ENCODE measurements at places on chromosomes 12 and 14. TPM values are rescaled to one million over a fixed set of nuclear protein-coding genes. Genes with fewer than 3 reads are reported as not detected.
A peak's percentile ranks its signal among the peaks of the same experiment; 100 is the strongest.

DNA sequence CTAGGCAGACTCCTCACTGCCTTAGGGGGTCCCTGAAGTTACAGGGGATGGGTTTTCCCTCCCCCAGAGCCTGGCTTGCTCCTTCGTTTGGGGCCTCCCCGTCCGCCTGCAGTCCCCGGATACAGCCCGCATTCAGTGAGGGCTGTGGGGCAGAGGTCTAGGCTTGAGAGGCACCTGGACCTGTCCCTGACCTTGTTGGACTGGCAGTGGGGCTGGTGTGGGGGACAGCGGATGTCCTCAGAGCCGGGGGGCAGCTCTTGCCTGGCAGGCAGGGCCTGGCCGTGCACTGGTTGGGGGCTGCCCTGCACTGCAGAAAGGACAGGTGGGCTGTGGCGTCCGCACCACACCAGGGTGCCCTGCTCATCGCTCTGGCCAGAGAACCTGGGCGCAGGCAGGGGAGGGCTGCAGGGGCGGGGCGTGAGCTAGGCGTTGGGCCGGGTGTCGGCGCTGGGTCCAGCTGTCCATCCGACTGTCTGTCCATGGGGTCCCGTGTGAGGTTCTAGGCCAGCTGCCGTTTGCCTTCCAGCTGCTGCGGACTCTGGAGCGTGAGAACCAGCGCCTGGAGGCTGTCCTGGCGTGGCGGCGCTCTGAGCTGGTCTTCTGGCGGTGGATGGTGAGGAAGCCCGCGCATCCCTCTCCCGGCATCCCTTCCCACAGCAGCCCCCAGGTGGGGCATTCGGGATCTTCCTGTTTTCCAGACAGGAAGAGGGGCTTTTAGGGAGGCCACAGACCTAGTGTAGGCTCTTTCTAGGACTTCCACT is 6.0 kb downstream of the TEDC1 start:
- H3K36me3 ChIP-seq = no peaks in the 10 kb centered on the region
- H3K4me1 ChIP-seq = no peaks in the 10 kb centered on the region
- DNase-seq = no peak
- no peaks in the 10 kb centered on the region for H3K27me3 ChIP-seq
- peak overlapping the region; percentile 84 for H3K27ac ChIP-seq
- H3K4me3 ChIP-seq = peak overlapping the region; percentile 64

- DNase-seq = no peak
- H3K27me3 ChIP-seq = peaks cover 14% of the 10 kb centered on the region
- H3K27ac ChIP-seq = no peak overlapping the region
- no peaks in the 10 kb centered on the region for H3K36me3 ChIP-seq
- H3K4me1 ChIP-seq = no peaks in the 10 kb centered on the region
Measured at GRCh38 chr14:33349871-33350270, 411.2 kb downstream of the NPAS3 start.

DNA sequence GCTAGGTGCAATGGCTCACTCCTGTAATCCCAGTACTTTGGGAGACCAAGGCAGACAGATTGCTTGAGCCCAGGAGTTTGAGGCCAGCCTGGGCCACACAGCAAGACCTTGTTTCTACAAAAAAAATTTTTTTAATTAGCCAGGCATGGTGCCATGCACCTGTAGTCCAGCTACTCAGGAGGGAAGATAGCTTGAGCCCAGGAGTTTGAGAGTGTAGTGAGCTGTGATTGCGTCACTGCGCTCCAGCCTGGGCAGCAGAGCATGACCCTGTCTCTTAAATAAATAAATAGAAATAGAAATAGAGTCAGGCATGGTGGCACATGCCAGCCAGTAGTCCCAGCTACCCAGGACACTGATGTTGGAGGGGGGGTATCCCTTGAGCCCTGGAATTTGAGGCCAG is 36.7 kb upstream of the CLIP1 start:
- no peak overlapping the region for H3K4me3 ChIP-seq
- H3K27ac ChIP-seq = no peak overlapping the region
- no peaks in the 10 kb centered on the region for H3K27me3 ChIP-seq
- no peaks in the 10 kb centered on the region for H3K36me3 ChIP-seq
- H3K4me1 ChIP-seq = peaks cover 5% of the 10 kb centered on the region
- DNase-seq = no peak

GRCh38 chr14:32572867-32573150 is 243.7 kb downstream of the AKAP6 start:
- peaks cover 3% of the 10 kb centered on the region for H3K4me1 ChIP-seq
- no peaks in the 10 kb centered on the region for H3K36me3 ChIP-seq
- no peak overlapping the region for H3K27ac ChIP-seq
- peaks cover 22% of the 10 kb centered on the region for H3K27me3 ChIP-seq
- H3K4me3 ChIP-seq = no peak overlapping the region

Gene MNAT1
- total RNA-seq = 16.1 TPM

DNA sequence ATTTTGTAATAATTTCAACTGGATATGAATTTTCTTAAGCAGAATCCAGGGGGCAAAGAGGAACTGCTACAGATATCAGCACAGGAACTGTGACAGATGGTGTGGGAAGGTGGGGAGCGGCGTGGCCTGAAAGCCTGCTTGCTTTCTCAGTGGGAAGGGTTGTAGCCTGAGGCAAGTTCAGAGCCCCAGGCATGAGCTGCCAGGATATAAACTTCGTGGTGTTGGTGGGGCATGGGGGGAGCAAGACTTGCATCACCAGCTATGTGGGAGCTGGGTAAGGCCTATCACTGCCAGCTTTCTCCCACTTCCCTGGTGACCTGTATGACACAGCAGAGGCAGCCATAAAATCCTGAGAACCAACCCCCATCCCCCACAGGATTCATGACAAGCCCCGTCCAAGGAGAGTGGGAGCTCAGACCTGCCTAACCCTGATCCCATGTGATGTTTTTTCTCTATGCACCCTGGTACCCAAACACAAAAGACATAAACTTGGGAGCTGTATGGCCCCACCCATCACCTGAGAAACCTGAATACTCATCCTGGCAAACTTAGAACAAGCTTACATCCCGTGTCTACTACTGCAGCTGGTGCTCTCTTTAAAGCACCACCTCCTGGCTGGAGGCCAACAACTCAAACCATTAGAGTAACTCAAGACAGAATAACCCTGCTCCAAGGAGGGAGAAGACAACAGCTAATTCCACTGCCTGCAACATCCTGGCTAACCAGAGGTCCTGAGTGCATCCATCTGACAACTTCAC is 16.5 kb downstream of the CLEC1A start:
- no peak for DNase-seq
- no peak overlapping the region for H3K27ac ChIP-seq
- H3K36me3 ChIP-seq = peaks cover 4% of the 10 kb centered on the region
- peaks cover 29% of the 10 kb centered on the region for H3K27me3 ChIP-seq
- H3K4me3 ChIP-seq = no peak overlapping the region
- no peaks in the 10 kb centered on the region for H3K4me1 ChIP-seq

DNA sequence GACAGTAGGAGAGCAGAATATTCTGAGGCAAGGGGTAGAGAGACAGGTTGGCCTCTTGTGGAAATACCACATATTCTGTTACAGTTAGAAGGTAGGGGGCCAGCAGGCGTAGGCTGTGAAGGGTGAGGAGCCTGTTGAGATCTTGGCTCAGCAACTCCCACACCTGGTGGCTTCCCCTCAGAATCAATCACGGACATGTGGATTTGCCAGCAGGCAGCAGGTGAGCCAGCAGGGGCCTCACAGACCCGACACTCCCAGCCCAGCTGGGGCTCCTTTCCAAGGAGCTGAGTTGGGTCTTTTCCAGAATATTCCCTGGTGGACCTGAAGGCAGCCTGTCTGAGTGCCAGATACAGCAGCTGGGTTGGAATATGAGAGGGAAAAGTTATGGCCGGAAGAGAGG is 150.0 kb upstream of the CRY1 start:
- no peak overlapping the region for H3K27ac ChIP-seq
- H3K36me3 ChIP-seq = no peaks in the 10 kb centered on the region
- H3K27me3 ChIP-seq = peaks cover 67% of the 10 kb centered on the region

Gene CLEC9A
- total RNA-seq = 0.18 TPM

Gene L3HYPDH
- total RNA-seq = 13.8 TPM

DNA sequence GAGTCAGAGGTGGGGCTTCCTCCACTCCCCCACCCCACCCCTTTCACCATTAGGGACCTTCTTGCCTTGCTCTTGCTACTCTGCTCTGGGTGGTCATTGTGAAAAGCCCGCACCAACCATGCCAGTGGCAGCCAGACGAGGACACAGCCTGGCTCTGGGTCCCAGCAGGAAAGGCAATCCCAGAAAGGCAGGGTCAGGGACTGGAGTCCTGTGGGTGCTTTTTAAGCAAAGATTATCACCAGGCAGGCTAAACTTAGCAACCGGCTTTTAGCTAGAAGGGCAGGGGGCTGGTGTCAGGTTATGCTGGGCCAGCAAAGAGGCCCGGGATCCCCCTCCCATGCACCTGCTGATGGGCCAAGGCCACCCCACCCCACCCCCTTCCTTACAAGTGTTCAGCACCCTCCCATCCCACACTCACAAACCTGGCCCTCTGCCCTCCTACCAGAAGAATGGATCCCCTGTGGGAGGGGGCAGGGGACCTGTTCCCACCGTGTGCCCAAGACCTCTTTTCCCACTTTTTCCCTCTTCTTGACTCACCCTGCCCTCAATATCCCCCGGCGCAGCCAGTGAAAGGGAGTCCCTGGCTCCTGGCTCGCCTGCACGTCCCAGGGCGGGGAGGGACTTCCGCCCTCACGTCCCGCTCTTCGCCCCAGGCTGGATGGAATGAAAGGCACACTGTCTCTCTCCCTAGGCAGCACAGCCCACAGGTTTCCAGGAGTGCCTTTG is 1.2 kb upstream of the GAPDH start:
- peak overlapping the region; percentile 97 for H3K4me3 ChIP-seq
- H3K27ac ChIP-seq = peak overlapping the region; percentile 96
- peaks cover 11% of the 10 kb centered on the region for H3K36me3 ChIP-seq
- H3K27me3 ChIP-seq = no peaks in the 10 kb centered on the region
- H3K4me1 ChIP-seq = peaks cover 37% of the 10 kb centered on the region

Gene C14orf119
- total RNA-seq = 11.6 TPM

DNA sequence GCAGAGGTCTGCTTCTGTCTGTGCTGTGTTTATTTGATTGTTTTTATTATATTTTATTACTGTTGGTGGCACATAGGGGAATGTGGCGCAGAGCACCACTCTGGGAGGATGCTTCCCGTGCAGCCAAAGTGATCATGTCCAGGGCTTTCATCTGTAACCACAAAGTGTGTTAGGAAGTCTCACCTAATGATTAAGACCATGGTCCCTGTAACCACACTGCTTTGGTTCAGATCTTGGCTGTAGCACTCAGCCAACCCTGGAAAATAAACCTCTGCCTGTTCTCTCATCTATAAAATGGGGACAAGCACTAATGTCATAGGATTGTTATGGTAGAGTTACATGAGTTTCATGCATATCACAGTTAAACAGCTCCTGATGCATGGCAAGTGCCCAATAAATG is 1.9 kb downstream of the RESF1 start:
- H3K4me1 ChIP-seq = peaks cover 61% of the 10 kb centered on the region
- no peak for DNase-seq
- peak overlapping the region; percentile 95 for H3K27ac ChIP-seq
- peak overlapping the region; percentile 93 for H3K4me3 ChIP-seq
- peaks cover 9% of the 10 kb centered on the region for H3K36me3 ChIP-seq

Gene PLEKHG3
- 65.5 TPM for total RNA-seq

- H3K4me1 ChIP-seq = peaks cover 5% of the 10 kb centered on the region
- DNase-seq = no peak
- peaks cover 3% of the 10 kb centered on the region for H3K36me3 ChIP-seq
- no peak overlapping the region for H3K4me3 ChIP-seq
- peaks cover 30% of the 10 kb centered on the region for H3K27me3 ChIP-seq
Measured at GRCh38 chr14:52063052-52063462, 5.8 kb downstream of the NID2 start.

DNA sequence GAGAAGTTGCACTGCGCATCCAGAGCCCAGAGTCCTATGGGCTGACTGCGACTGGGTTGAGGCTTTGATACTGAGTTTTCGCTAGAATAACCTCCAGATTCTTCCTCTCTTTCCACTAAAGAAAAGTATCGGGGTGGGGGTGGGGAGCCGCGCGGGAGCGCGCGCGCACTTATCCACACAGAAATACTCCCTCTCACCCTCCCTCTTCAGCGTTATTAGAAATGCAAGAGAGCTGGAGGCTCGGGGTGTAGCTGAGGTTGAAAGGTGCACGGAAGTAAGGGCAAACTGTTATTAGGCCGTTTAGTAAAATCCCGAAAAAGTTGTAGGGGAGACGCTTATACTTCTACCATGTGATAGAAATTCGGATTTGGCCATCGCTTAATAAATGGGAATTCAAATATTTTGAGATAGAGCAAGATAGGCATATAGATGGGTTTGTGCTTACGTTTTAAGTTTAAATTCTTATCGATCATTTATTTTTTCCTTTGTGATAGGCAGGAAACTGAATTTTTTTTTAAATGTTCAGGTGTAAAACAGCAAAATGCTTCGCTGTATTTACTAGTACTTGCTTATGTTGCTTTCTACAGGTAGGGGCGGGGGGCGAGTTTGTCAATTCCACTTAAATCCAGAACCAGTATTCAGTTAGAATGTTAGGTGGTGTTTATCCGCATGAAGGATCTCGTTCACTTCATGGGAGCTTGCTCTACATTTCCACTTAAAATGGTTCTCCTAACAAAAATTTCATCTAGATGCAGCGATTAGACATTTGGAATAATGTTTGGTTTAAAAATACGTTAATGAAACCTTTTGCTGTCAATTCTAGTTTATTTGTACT is 1.1 kb downstream of the ARHGAP5 start:
- peaks cover 37% of the 10 kb centered on the region for H3K4me1 ChIP-seq
- H3K36me3 ChIP-seq = peaks cover 4% of the 10 kb centered on the region
- DNase-seq = peak; percentile 4
- H3K27ac ChIP-seq = peak overlapping the region; percentile 94

GRCh38 chr12:53073881-53074280 is 5.3 kb downstream of the SPRYD3 start:
- no peak overlapping the region for H3K27ac ChIP-seq
- DNase-seq = no peak
- H3K27me3 ChIP-seq = no peaks in the 10 kb centered on the region

Gene TMEM121
- total RNA-seq = 0.85 TPM

GRCh38 chr14:34329301-34329700 is 132.7 kb downstream of the SPTSSA start:
- peaks cover 6% of the 10 kb centered on the region for H3K4me1 ChIP-seq
- no peak overlapping the region for H3K27ac ChIP-seq
- no peak for DNase-seq
- H3K27me3 ChIP-seq = peaks cover 4% of the 10 kb centered on the region
- no peak overlapping the region for H3K4me3 ChIP-seq

DNA sequence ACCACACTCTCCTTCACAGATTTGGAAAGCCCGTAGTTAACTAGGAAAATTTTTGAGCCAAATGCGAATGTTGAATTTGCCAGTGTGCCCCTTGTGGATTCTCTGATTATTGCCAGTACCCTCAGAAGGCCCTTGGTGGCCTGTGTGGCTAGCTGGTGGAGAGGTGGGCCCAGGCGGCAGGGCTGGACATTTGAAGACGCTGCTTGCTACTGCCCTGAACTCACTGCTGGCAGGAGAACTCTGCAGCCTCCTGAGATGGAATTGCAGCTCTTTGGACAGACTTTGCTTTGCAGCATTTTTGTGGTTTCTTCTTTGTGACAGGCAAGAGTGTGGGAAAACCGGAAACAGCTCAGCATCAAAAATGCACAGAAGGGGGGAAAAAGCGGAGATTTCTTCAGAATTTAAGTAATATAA is 97.6 kb downstream of the TGFB3 start:
- H3K27me3 ChIP-seq = no peaks in the 10 kb centered on the region
- no peak overlapping the region for H3K27ac ChIP-seq
- H3K4me1 ChIP-seq = peaks cover 2% of the 10 kb centered on the region
- no peak for DNase-seq
- H3K4me3 ChIP-seq = no peak overlapping the region

- no peaks in the 10 kb centered on the region for H3K27me3 ChIP-seq
- no peak overlapping the region for H3K27ac ChIP-seq
- H3K4me1 ChIP-seq = no peaks in the 10 kb centered on the region
- no peak overlapping the region for H3K4me3 ChIP-seq
- DNase-seq = no peak
Measured at GRCh38 chr12:30448038-30448437, 247.6 kb downstream of the IPO8 start.

Measured in T-helper 17 cell (primary cell).